ENCODE measurements at places on chromosomes 2 and 18.
A peak's percentile ranks its signal among the peaks of the same experiment; 100 is the strongest.

DNA sequence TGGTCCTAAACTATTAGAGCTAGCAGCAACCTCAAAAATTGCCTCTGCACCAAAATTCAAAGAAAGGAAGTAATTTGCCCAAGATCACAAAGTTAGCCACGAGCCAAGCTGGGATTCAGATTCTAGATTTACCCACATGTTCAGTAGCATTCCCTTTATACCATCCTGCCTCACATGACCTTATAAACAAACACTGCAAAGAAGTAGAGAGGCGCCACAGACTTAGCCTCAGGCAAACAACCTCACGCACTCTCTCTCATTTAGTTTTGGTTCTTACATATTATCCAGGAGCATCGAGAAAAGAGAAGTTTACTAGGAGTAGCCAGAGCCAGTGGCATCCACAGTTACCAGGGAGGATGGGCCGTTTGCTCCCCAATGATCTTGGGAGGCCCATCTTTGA is 226.6 kb downstream of the OSR1 start:
- no peak for DNase-seq

DNA sequence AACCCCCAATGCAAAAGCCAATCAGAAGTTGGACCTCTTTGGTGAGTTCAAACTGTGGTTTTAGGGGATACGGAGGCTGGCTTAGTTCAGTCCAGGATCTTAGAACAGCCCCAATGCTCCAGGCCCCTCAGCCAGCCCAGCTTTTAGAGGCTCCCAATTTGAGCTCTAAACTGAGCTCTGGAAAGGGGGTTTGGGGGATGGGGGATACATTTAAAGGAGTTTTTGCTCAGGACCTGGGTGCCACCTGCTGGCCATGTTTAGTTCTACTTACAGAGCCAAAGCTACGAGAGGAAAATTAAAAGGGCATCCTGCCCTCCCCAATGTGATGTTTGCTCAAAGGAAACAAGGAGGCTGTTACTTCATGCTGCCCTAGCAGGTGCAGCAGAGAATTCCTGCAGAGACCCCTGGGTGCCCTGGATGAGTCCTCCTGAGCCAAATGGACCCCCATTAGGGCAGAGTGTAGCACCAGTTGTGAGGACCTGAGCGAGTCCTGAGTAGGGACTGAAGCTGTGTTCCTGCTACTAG is 15.9 kb upstream of the TMEM214 start:
- DNase-seq: peak; percentile 50

- peak; percentile 31 for DNase-seq
Measured at GRCh38 chr2:100957996-100958653, 44.0 kb upstream of the RPL31 start.

DNA sequence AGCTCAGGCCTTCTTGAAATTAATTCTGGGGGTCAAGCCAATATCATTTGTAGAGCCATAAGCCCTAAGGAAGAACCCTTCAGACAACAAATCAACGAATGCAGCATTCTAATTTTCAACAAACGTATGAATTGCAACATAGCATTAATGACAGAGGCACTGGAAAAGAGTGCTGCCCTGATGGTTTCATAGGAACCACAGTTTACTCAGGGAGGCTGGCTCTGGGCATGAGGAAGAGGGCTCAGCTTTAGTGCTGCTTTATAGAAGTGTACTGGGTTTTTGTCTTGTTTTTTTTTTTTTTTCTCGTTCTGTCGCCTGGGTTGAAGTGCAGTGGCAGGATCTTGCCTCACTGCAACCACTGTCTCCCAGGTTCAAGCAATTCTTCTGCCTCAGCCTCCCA is 36.1 kb upstream of the CAB39 start:
- no peak for DNase-seq

DNA sequence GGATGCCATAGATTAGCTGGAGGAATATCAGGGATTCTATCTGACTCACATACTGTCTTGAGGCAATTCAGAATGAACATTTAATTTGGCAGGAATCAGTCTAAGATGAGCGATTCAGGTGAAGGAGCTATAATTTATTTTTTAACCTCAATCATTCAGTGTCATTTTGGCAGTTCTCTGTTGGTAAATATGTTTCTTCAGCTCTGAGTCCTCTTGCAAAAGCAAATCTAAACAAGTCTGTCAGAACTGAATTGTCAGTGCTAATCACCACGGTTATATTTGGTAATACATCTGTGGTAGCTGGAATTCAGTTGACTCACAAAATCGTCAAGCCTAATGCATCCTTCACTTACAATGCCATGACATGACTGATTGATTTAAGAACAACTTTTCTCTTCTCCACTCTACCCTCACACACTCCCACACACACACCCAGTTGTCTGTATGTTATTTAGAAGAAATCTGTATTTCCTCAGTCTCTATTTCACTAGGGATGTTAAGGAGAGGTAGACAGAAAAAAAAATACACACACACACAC is 516.6 kb upstream of the NXPH2 start:
- DNase-seq: no peak

DNA sequence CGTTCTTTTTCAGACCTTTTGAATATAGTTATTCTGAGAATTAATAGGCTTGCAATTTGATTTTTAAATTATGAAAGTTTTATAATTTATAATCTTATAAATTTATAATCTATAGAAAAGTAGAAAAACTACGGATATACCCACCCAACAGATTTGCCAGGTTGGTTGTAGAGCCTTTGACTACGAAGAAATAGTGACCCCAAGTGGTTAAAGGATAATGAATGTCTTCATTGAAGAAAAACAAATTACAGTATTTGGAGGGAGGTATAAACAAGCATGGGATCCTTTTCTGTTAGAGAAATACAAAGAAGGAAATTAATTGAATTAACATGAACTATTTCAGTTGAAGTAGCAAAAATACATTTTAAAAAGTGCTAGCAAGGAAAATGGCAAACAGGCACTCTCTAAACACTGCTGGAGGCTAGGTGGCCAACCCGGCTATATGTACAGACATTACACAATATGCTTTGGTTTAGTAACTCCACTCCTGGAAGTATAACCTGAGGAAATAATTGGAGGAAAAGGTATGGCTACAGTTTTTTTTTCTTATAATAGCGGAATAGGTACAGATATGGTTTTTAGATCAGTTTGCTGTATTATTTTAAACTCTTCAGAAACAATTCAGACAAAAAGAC is 110.9 kb downstream of the MIB1 start:
- DNase-seq: peak; percentile 44

- no peak for DNase-seq
Measured at GRCh38 chr2:42052702-42053481, 5.1 kb downstream of the PKDCC start.

GRCh38 chr2:229947544-229947943 is 25.2 kb downstream of the FBXO36 start:
- no peak for DNase-seq

GRCh38 chr2:109527079-109527478 is 86.7 kb downstream of the SEPTIN10 start:
- no peak for DNase-seq

DNA sequence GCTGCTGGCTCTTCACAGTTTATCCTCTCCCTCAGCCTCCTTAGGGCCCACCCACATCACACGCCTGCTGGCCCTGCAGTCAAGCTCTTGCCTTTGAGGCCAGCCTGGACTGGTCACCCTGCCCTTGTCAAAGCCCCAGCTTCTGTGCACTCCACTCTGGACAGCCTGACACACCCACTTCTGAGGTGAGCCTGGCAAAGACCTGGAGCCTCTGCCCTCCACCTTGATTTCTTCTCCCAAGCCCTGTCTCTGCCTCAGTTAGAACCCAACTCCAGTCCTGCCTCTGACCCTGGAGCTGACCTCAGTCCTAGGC is 37.0 kb upstream of the TAF1B start:
- no peak for DNase-seq

All from globus pallidus (tissue), 1 donor.